ENCODE measurements at places on chromosomes 2 and 18. TPM values are rescaled to one million over a fixed set of nuclear protein-coding genes. Genes with fewer than 3 reads are reported as not detected.

DNA sequence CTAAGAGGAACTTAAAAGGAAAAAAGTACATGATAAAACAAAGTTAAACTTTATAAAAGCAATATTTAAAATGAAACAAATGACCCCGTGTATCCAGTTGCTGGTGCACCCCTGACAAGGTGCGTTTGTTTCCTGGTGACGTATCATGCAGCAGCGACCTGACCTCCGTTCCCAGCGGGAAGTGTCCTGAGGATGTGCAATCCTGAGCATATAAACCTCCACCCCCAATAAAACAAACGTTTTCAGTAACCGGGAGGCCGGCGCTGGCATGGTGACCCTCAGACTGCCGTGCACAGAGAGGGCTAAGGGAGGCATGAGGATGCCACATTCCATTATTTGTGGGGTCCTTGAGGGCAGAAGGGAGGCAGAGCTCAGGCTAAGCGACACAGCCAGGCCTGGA is 14.8 kb downstream of the SLC66A2 start:
- no peak for DNase-seq

GRCh38 chr18:832085-832681 is 20.1 kb upstream of the YES1 start:
- DNase-seq, result peak; percentile 76

- DNase-seq, result no peak
These were observed 840.9 kb downstream of the GALR1 start for GRCh38 chr18:78090584-78090983.

GRCh38 chr2:120763508-120763907 is 27.8 kb downstream of the GLI2 start:
- DNase-seq, result no peak

The KCTD1 gene
- total RNA-seq, result 5.0 TPM

DNA sequence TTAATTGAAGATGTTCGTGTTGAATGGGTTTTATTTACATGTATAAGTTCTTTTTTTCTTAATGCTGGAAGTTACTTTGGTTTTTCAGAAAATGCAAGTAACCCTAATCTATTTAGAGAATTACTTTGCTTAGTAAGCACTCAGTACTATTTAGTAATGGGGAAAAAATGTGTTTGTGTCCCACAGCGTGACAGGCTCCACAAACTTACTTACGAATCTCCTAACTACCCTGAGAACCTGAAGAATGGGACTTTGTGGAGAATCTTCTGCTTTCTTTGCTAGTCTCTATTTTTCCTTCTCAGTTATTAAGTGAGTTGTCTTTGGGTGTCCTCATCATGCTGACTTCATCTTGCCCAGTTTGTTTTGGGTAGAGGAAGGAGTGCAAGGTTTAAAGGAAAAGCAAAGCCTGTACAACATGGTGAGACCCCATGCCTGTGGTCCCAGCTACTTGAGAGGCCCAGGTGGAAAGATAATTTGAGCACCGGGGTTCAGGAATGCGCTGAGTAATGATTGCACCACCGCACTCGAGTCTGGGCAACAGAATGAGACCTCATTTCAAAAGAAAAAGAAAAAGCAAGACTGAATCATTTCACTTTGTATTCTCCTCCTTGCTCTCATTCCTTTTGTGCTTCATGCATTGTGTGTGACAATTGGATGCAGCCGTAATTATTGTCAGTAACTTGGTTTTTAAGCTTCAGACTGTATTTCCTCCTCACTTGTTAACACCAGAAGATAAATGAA is 10.2 kb downstream of the NEDD4L start:
- DNase-seq, result no peak

Data from activated CD4-positive, alpha-beta T cell treated with anti-CD3 and anti-CD28 coated beads, Interleukin-2, amount 10 ng/mL, durations not matched to agents 24 days and 14 days (primary cell).